ENCODE measurements at places on chromosomes 3 and 15.
A peak's percentile ranks its signal among the peaks of the same experiment; 100 is the strongest.

GRCh38 chr15:40511472-40512133 is 40.8 kb downstream of the CHST14 start:
- DNase-seq, result peak; percentile 69

DNA sequence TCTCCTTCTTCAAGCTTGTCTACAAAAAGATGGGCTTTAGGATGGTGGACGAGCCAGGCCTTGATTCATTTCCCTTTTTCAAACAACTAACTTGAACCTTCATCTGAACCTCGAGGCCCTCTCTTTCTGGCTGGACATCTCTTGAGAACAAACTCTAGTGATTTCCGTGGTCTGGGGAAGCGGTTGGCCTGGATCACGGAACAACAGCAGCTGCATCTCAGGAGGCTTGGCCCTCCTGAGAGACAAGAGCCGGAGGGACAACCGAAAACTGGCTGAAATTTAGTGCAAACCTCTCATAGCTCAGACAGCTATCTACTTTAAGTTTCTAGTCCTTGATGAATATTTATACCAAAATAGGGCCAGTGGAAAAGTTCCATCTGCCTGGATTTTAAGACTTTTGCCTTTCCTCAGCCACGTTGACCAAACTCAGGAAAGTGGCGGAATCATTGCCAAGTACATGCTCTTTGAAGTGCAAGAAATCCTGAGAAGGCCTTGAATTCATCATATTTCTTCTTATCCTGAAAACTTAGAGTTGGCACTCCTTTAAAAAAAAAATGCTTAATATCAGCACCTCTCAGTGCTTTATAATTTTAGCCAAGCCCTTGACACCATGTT is 14.5 kb downstream of the LMCD1 start:
- no peak for DNase-seq

GRCh38 chr3:43001094-43001553 is 22.0 kb downstream of the GASK1A start:
- DNase-seq, result no peak

- DNase-seq, result no peak
These were observed 321.0 kb upstream of the C2CD4B start for GRCh38 chr15:62486041-62486440.

DNA sequence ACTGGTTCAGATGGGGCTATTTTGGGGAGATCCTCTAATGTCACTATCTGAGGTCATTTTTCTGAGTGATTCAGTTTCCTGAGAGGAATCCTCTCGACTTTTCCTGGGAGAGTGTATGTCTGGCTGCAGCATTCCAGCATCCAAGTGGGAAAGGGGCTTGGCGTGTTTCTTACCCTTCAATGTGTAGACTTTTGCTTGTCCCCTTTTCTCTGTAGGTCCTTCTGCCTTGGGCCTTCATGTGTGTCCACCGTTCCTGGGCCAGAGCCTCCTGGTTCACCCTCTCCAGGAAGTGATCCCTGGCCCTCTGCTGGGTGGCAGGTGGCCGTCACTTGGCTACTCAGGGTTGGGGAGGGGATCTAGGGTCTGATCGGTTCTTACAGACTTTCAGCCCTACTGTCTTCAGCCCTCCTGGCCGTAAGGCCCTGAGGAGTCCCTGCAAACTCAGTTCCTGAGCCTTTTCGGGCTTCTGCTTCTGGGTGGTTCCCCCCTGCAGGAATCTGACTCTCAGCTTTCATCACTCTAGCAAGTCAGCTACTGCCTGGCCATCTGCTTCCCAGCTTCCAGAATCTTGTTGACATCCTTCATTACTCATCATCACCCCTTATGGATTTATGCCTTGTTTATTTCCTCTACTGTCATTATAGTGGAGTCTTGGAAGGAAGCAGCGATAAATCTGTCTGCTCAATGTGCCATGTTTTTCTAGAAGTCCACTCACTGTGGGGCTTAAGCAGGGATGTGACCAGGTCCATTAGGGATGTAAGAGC is 36.5 kb downstream of the GOLGA6L10 start:
- DNase-seq, result no peak
